ENCODE measurements at places on chromosomes 16 and 17.
A peak's percentile ranks its signal among the peaks of the same experiment; 100 is the strongest.

DNA sequence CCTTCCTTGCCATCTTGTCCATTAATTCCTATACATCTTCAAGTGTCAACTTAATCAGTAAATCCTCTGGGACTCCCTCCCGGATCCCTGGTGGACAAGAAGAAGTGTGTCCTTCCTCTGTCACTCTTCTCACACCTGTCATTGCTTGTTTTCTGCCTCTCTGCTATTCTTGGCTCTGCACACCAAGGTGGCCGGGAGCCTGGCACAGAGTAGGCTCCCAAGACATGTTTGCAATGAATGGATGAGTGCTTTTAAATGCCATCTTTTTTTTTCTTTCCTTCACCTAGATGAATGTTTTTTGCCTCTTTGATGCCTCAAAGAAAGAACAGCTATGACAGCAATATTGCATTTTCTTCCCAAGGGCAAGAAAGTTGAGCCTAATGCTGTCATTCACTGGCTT is 58.0 kb upstream of the CLEC18A start:
- no peak for DNase-seq

DNA sequence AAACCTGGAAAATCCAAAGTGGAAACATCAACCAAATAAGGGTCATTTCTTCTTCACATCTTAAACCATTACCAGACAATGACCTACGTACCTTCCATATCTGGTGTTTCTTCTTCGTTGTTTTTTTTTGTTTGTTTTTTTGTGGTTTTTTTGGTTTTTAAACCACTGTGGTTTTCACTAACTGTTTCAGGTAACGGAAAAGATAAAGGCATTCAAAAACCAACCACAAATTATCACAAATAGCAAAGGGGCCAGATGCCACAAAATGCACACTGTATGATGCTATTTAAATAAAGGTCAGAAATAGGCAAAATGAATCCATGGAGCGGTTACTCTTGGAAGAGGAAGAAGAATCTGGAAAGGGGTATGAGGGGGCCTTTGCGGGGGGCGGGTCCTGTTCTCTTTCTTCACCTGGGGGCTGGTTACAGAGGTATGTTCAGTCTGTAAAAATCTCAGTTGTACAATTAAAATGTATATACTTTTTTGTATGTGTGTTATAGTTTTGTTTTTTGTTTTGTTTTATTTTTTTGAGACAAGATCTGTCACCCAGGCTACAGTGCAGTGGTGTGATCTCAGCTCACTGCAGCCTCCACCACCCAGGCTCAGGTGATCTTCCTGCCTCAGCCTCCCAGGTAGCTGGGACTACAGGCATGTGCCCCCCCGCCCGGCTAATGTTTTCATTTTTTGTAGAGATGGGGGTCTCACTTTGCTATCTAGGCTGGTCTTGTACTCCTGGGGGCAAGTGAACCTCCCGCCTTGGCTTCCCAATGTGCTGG is 29.6 kb downstream of the LITAF start:
- no peak for DNase-seq

DNA sequence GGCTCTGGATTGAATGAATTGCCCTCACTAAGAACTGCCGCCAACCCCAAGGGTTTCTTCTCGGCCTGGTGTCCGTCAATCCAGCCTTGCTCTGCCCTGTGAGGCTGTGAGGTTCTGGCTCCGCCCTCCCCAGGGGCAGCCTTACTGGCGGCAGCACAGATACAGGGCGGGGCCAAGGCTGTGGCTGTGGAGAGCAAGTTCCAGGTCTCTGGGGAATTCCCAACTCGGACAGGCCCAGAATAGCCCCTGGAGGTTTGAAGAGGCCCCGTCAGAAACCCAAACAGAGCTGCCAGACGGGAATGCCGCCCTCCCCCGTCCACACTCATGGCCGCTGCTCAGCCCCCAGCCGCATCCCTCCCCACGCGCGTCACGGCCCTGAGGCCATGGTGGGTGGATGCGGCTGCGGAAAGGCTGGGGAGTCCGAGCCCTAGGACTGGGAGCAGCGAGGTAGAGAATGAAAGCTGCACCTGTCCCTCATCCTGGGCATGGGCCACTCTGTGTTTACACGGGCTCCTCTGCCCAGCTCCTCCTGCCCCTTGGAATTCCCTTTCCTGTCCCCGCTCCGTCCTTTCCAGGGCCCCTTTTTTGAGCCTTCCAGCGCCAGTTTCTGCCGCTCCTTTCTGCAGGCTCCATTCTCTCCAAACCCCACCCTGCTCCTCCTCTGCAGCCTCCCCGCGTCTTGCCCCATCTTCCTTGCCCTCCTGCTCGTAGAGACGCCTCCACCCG is 660 bp upstream of the PRRT2 start:
- peak; percentile 94 for DNase-seq

DNA sequence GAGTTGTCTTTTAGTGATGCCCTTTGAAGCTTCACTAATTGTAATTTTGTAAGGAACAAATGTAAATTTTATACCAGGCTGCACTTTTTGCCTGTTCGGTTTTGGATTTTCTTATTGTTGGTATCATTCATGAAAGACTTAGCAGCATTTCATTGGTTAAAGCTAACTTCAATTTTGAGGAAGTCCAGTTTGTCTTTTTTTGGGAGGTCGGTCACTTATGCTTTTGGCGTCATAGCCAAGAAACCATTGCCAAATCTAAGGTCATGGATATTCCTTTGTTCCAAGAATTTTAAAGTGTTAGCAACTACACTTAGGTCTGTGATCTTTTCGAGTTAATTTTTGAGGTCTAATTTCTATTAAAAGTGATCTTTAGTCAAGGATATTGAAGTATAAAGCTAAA is 77.1 kb downstream of the PRKCA start:
- DNase-seq: peak; percentile 37

- DNase-seq: no peak
Observed at GRCh38 chr17:20241855-20242254, 225.5 kb downstream of the LGALS9B start.

DNA sequence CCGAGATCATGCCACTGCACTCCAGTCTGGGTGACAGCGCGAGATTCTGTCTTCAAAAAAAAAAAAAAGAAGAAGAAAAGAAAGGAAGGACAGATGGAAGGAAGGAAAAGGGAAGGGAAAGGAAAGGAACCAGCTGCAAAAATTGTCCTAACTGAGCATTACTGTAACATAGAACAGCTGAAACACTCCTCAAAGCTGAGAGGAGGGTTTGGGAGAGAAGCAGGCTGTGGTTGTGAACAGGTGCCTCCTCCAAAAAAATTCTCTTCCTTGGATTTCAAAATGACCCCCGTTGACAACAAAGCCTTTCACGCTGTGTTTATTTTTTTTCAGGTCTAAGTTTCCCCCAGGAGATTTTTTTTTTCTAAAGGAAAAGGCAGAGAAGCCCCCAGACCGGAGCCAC is 541.4 kb downstream of the WWOX start:
- no peak for DNase-seq

- DNase-seq: no peak
Observed at GRCh38 chr17:8788998-8789397, 10.2 kb downstream of the MFSD6L start.

DNA sequence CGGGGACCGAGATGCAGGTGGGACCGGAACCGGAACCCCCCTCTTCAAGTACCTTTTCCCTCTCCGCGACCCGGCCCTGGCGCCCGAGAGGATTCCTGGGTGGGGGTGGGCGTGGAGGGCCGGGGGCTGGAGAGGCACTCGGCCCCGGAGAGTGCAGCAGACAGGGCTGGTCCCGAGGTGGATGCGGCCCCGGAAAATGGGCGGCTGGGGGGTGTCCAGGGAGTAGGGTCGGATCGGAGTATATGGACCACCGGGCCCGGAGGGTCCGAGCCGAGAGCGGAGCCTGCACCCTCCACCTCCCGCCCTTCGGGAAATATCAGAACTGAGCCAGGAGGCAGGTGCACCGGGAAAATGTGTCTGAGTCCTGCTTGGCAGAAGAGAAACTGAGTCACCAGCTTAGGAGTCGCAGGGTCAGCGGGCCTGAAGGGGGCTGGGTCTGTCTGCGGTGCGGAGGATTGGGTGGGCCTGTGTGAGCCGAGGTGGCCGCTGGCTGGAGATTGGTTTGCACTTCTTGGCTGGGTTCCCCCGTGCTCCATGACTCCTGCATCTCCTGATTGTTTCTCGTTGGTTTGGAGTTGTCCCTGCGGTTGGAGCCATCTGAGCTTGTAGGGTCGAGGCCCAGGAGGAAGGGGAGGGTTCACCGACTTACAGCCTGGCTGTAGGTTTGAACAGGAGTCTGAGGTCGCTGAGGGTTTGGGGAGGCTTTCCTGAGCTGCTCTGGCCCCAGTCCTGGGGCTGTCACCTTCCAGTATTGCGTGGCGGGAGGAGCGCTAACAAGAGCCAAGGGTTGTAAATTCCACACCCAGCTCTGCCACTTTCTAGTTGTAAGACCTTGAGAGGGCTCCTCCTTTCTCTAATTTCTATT is 518 bp downstream of the SH2B1 start:
- DNase-seq: peak; percentile 3

Data from suppressor macrophage (primary cell).